ENCODE measurements at places on chromosomes 16 and 17.

DNA sequence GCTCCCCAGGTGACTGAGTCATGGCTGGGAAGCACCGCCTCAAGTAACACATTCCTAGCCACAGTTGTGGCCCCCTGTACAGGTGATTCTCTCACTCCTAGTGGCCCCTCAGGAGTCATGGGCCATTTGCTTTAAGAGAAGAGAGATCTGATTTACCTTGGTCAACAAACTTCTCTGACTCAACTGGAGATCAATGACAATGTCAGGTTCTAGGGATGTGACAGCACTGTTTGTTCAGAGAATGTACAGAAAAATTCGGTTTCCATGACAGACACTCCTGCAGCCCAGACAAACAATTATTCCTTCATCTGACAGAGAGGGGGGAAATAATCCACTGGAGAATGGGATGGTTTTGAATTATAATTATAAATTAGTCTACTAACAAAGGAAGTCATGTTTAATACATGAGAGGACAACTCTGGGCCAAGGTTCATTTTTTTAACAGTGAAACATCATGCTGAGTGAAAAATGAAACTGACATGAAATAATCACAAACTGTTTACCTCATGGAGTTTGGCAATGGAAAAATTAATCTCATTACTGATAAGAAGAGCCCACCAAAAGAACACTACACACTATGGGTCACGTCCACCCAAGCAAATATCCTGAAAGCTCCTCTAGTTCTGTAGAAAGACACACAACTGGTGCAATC lies 9.7 kb downstream of the ERN1 start:
- DNase-seq: no peak

- no peak for DNase-seq
These were observed 68.1 kb downstream of the TMEM132E start for GRCh38 chr17:34647511-34647910.

DNA sequence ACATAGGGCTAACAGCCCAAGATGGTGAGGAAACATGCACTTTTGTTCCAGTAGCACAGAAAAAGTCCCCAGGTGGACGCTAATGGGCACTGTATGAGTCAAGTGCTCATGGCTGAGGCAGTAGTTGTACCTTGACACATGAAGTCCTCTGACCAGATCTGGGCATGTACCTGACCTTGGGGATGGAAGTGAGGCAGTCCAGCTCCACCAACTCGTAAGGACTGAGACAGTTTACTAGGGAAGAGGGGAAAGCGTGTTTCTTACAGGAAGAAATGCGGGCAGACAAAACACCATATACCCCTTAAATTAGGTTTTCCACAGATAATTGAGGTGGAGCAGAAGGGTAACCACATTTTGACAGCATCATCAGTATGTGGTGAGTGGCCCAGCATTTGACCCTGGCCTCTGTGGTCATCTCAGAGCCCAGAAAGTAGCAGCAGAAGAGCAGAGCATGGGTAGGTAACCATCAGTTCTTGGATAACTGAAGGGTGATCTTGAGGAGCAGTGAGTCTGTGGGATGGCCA lies 32.4 kb upstream of the METTL9 start:
- no peak for DNase-seq

- DNase-seq: no peak
These were observed 506.8 kb upstream of the SALL1 start for GRCh38 chr16:51657848-51658247.

- peak; percentile 21 for DNase-seq
These were observed 2.5 kb upstream of the CORO6 start for GRCh38 chr17:29625037-29625750.

GRCh38 chr16:2008631-2009163 lies 924 bp downstream of the ZNF598 start:
- no peak for DNase-seq

- no peak for DNase-seq
These were observed 6.2 kb downstream of the SAMD14 start for GRCh38 chr17:50123649-50124349.

- no peak for DNase-seq
These were observed 38.8 kb upstream of the TRAP1 start for GRCh38 chr16:3756113-3756512.

DNA sequence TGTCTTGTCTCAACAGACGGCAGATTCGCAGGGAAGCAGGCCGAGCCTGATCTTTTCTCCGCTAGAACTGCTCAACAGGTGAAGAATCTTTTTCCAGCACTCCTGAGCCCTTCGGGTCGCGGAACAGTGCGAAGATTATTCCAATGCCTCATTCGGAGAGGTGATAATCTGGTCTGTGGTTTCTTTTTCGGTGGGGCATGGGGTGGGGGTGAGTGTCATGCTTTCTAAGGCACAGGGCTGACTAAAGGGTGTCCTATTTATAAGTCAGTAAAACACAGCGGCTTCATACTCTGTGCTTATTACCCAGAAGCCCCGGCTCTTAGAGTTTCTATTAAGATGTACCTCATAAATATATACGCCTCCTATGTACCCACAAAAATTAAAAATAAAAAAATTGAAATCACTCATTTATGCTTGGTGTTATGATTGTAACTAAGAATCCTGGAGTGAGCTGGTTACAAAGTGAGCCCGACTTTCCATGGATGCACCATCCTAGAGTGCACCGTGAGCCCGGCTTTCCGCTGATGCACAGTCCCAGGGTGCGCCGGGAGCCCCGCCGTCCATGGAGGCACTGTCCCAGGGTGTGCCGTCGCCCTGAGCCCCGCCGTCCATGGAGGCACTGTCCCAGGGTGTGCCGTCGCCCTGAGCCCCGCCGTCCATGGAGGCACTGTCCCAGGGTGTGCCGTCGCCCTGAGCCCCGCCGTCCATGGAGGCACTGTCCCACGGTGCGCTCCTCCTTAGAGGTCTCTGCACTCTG lies 164.9 kb downstream of the IRX3 start:
- no peak for DNase-seq

DNA sequence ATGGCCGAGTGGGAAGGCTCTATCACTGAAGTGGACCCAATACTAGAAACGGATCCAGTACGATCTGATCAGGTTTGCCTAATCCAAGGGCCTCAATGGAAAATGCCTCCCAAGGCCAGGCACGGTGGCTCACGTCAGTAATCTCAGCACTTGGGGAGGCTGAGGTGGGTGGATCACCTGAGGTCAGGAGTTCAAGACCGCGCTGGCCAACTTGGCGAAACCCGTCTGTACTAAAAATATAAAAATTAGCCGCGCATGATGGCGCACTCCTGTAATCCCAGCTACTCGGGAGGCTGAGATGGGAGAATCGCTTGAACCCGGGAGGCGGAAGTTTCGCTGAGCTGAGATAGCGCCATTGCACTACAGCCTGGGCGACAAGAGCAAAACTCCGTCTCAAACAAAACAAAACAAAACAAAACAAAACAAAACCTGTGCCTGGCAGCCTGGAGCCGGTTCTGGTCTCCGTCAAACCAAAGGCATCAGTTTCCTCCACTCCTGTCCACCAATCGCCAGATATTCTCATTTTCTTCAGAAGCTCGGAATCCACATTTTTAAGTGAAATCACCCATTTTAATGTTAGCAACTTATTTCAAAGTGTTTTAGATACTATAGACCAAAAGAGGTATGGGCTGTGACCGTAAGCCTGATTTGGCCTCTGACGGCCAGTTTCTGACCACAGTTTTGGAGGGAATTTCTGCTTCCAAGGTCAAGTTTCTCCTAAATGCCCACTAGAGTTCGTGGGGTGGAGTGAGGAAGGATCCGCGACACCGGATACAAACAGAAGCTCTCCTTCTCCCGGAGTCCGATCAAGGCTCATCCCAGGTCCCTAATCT lies 664 bp downstream of the NQO1 start:
- DNase-seq: no peak

DNA sequence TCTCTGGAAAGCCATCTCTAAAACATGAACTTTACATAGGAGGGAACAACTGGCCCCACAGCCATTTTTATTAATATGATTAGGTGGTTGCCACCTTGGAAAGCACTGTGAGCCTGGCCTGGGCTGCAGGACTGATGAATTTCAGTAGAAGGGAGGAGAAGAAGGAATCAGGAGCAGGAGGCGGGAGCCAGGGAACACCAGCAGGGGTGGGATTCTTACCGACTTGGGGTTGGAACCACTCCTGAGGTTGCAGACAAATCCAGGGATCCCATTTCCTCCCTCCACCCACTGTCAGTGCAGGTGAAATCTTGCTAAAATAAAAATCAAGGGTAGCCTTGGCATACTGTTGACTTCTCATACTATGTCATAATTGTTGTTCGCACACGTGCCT lies 16.9 kb upstream of the MAP3K14 start:
- no peak for DNase-seq

- no peak for DNase-seq
These were observed 38.0 kb downstream of the C16orf95 start for GRCh38 chr16:87279094-87279658.

DNA sequence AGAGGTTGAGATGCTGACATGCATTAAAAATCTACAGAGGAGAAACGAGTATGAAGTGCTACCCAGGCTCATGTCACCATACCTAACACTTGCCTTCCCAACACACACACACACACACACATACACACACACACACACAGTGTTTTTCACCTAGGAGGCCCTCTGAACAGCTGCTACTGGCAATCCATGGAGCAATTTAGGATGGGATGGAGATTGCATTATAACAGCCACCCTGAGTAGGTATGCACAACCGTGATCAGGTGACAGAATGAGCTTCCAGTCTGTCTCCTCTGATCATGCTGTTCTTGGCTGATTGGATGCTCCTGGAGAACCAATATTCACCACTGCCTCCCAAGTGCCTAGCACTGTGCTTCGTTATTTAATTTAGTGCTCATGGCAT lies 528.5 kb upstream of the CDH5 start:
- DNase-seq: no peak

GRCh38 chr17:17877529-17878358 lies 41.0 kb upstream of the SREBF1 start:
- DNase-seq: no peak

GRCh38 chr17:28194382-28194781 lies 124.6 kb upstream of the TMEM97 start:
- no peak for DNase-seq

- peak; percentile 75 for DNase-seq
These were observed 18.8 kb downstream of the ALOX15B start for GRCh38 chr17:8057691-8058114.

DNA sequence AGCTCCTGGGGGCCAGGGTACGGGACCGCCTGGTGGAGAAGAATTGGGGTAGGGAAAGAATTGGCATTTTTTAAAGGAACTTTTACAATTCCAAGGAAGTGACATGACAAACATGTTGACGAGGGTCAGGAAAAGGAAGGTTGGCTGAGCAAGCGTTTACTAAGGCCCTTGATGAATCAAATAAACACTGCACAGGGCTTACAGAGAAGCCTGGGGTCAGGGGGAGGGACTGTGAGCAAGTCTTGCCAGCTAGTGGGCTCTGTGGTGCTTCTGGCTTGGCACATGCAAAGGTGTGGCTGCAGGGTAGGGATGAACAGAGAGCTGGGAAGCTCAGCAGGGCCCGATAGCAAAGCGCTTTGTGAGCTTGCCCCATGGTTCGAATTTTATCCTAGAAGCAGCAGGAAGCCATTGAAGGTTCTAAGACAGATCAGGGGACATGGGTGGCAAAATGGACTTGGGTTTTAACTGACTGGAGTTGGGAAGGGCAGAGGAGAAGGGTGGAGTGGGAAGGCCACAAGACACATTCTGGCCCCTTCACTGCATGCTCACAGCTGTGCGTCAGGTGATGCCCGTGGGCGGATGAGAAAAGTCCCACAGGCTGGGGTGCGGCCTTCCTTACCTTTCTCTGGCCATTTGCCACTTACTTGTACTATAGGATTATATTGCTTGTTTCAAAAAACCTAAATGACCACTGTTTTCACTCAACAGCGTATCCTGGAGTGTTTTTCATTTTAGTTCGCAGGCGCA lies 117.8 kb downstream of the SOCS1 start:
- no peak for DNase-seq

DNA sequence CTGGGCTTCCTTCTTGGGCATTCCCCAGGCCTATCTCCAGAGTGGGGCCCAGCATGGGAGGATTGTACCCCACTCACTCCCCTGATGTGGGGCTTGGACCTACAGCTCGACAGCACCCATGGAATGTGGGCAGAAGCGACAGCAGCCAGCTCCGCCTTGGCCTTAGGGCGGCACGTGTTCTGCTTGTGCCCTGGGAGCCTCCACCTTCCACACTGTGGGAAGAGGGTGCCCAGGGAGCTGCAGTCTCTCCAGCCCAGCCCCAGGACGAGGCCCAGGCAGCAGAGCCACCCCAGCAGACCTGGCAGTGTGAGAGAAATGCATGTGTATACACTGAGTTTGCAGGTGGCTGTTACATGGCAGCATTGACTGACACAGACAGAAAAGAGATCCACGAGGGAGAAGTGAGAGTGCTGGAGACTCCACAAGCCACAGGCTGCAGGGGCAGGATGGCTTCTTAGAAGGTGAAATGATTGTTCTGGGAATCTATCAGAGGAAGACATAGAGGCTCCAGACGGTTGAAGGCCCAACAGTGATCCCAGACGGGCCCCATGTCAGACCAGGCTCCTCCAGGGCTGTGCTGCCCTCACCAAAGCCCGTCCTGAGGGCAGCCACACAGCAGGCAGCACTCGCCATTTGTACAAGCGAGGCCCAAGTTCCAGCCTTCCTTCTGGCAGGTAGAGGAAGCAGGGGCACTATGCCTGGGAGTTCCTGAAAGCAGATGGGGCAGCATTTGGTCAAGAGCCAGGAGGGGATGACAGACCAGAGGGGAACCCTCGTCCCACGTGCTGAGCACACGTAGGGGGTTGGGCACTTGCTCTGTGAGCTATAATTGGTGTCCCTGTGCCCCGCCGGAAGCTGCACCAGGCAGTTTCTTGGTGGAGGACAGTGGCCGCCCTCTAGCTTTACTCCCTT lies 2.8 kb upstream of the DNASE1 start:
- DNase-seq: no peak

- no peak for DNase-seq
These were observed 6.2 kb downstream of the NME1 start for GRCh38 chr17:51159604-51160003.

DNA sequence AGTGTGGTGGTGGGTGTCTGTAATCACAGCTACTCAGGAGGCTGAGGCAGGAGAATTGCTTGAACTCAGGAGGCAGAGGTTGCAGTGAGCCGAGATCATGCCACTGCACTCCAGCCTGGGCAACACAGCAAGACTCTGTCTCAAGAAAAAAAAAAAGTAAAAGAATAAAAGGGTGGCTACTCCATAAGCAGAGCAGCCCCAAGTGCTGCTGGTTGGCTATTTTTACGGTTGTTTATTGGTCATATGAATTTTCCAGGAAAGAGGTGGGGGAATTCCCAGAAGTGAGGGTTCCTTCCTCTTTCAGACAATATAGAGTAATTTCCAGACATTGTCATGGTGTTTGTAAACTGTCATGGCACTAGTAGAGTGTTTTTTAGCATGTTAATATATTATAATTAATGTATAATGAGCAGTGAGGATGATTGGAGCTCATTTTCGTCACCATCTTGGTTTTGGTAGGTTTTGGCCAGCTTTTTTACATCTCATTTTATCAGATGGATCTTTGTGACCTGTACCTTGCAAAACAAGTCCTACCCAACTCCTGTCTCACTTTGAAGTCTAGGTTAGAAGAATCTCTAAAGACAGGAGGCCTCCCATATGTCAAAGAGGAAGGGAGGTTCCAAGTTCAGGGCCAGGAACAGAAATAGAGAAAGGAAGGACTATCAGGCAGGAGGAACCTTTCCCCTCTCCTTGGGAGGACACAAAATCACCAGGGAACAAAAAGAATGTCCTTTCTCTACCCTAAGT lies 39.1 kb downstream of the HOXB1 start:
- no peak for DNase-seq

- DNase-seq: no peak
These were observed 12.2 kb downstream of the CLEC3A start for GRCh38 chr16:78034530-78034929.

- no peak for DNase-seq
These were observed 296.3 kb downstream of the RBFOX1 start for GRCh38 chr16:7628981-7629380.

- no peak for DNase-seq
These were observed 185.5 kb downstream of the WWOX start for GRCh38 chr16:78284957-78285434.

- no peak for DNase-seq
These were observed 10.7 kb downstream of the MYO15A start for GRCh38 chr17:18119166-18119745.

Measured in Jurkat, Clone E6-1 (cell line).